ENCODE measurements at places on chromosomes 1 and 21.

DNA sequence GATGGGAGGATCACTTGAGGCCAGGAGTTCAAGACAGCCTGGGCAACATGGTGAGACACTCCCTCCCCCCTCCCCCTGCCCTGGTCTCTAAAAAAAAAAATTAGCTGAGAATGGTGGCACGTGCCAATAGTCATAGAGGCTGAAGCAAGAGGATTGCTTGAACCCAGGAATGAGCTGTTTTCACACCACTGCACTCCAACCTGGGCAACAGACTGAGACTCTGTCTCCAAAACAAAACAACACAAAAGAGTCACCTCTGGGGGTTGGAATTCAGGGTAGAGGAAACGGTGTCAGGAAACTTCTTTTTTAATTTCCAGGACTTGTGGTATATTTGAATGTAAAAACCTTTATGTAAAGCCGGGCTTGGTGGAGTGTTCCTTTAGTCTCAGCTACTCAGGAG, 43.2 kb downstream of the RHOU start:
- no peaks in the 10 kb centered on the region for H3K36me3 ChIP-seq
- H3K27me3 ChIP-seq: peaks cover 8% of the 10 kb centered on the region

- DNase-seq: no peak
- no peaks in the 10 kb centered on the region for H3K4me1 ChIP-seq
- no peaks in the 10 kb centered on the region for H3K27me3 ChIP-seq
- no peaks in the 10 kb centered on the region for H3K36me3 ChIP-seq
These were observed 186.3 kb upstream of the BRINP3 start for GRCh38 chr1:190663962-190664361.

DNA sequence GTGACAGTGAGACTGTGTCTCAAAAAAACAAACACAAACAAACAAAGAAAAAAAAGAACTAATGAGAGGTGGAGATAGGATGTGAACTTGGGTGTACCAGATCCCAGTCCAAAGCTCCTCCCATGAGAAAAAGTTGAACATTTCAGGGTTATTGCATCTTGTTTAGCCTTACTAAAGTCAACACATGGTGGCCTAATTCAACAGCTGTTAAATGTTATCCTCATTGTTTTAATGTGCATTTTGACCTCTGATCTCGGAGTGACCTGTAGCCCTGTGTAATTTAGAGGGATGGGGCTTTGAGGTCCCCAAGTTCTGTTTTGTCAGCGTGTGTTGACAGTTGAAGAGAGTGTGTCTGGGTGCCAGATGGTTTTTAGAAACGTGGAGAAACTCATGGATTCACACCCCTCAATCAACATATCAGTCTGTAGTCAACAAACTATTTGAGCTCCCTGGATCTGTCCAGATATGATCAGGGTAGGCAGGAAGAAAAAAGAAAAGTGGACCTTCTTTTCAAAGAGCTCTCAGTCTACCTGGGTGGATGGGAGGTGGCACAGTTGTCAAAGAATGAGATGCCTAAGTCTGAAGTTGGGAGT, 34.7 kb downstream of the PTPRU start:
- no peak overlapping the region for H3K27ac ChIP-seq
- DNase-seq: no peak
- H3K27me3 ChIP-seq: peaks cover 32% of the 10 kb centered on the region
- no peaks in the 10 kb centered on the region for H3K4me1 ChIP-seq
- no peaks in the 10 kb centered on the region for H3K36me3 ChIP-seq

DNA sequence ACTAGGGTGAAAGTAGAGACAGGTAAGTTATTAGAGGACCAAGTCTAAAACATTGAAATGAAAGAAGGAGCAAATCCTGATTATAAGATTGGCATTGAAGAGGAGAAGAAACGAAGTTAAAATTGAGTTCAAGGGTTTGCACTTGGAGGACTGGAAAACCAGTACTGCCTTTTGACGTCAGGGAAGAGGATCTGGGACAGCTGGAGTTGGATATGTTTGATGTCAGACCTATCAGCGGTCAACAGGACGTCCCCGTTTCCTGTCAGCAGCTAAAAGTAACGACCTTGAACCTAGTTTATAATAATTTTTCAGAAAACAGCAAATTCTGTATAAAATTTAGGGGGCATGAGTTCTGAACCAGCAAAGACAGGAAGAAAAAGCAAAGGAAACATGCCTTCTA, 1.2 kb upstream of the NID1 start:
- peaks cover 52% of the 10 kb centered on the region for H3K27me3 ChIP-seq
- H3K36me3 ChIP-seq: no peaks in the 10 kb centered on the region
- H3K4me3 ChIP-seq: peak overlapping the region; percentile 52
- H3K4me1 ChIP-seq: peaks cover 29% of the 10 kb centered on the region
- no peak overlapping the region for H3K27ac ChIP-seq

DNA sequence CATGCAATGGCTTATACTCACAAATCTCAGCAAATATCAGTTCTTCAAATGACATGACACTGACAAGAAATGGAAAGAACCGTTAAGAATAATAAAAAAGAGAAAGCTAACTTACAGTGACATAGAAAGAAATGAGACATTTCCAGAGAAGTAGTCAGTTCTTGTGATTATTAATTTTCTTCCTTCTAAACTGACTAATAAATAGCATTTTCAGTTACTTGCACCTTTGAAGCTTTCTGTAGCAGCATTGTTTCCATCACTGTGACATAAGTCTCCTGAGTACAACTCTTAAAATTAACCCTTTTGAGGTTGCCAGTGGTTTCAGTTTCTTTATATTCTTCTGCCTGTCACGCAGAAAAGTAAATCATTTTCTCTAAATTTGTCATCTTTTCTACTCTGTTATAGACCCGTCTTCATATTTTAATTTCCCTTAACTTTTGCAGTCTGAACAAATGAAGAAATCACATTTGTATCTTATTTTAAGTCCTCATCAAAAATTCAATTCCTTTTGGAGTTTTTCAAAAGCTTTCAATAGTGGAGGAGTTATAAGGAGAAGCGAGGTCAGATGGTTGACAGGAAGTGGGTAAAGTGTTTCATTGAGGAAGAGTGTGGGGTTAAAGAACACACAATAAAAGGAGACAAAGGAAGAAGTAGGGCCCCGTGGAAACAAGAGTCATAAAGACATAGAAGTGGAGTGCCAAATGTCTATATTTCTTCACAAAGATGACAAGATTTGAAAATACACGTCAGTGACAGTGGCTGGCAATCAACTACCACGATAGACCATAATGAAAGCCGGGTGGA, 57.9 kb upstream of the S1PR1 start:
- H3K27me3 ChIP-seq: no peaks in the 10 kb centered on the region
- H3K27ac ChIP-seq: peak overlapping the region; percentile 98

- no peak for DNase-seq
- H3K27ac ChIP-seq: no peak overlapping the region
- no peak overlapping the region for H3K4me3 ChIP-seq
- H3K27me3 ChIP-seq: peaks cover 24% of the 10 kb centered on the region
- no peaks in the 10 kb centered on the region for H3K4me1 ChIP-seq
These were observed 48.5 kb downstream of the UBE2U start for GRCh38 chr1:64251971-64252370.

GRCh38 chr1:26582053-26582835, 52.7 kb downstream of the RPS6KA1 start:
- no peaks in the 10 kb centered on the region for H3K27me3 ChIP-seq
- peaks cover 62% of the 10 kb centered on the region for H3K4me1 ChIP-seq
- peak overlapping the region; percentile 93 for H3K27ac ChIP-seq
- H3K4me3 ChIP-seq: peak overlapping the region; percentile 49
- H3K36me3 ChIP-seq: peaks cover 22% of the 10 kb centered on the region

DNA sequence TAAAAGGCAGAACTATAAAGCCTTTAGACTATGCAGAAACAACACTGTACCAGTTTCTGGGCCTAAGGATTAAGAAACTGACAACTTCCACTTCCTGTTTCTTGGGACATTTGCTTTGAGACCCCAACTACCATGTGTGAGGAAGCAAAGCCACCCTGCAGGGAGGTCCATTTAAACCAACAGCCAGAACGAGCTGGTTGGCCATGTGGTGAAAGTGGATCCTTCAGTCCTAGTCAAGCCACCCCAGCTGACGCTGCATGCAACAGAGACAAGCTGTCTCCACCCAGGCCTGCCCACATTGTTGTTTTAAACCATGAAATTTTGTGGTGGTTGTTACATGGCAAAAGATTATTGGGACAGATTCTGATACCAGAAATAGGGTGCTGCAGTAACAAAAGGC, 31.8 kb upstream of the SLFNL1 start:
- no peaks in the 10 kb centered on the region for H3K4me1 ChIP-seq
- DNase-seq: no peak
- H3K27ac ChIP-seq: no peak overlapping the region
- H3K27me3 ChIP-seq: no peaks in the 10 kb centered on the region
- no peak overlapping the region for H3K4me3 ChIP-seq
- peaks cover 4% of the 10 kb centered on the region for H3K36me3 ChIP-seq

DNA sequence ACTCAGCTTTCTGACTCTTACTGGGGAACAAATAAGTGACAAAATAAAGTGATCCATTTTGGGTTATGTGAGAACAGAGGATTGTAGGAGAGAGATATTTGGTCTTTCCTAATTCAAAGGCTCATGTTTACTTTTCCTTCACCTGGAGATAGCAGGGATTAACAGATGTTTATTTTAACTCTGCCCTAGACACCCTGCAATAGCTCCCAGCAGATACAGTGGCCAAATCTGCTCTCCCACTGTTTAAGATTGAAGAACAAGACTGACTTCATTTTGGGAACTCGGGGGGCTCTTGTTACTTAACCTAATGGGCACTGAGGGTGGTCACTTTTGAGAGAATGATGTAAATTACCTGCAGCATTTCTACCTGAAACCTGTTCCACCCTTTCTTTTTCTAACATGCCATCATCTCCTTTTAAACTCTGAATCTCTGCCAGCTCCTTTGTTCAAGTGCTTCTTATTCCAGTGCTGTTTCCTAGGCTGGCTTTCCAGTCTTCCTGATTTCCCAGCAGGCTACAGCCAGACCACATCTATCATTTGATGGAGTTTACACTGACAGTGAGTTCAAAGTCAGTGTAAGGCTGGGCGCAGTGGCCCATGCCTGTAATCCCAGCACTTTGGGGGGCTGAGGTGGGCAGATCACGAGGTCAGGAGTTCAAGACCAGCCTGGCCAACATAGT, 90.0 kb downstream of the SELENOF start:
- peaks cover 7% of the 10 kb centered on the region for H3K27me3 ChIP-seq
- no peaks in the 10 kb centered on the region for H3K4me1 ChIP-seq
- H3K4me3 ChIP-seq: no peak overlapping the region
- DNase-seq: no peak
- H3K36me3 ChIP-seq: no peaks in the 10 kb centered on the region

GRCh38 chr1:231020139-231020601, 19.9 kb downstream of the FAM89A start:
- H3K27ac ChIP-seq: no peak overlapping the region
- no peak for DNase-seq
- H3K4me1 ChIP-seq: peaks cover 22% of the 10 kb centered on the region
- no peaks in the 10 kb centered on the region for H3K27me3 ChIP-seq

GRCh38 chr1:77164434-77164944, 54.7 kb downstream of the PIGK start:
- no peak for DNase-seq
- no peak overlapping the region for H3K4me3 ChIP-seq
- H3K27ac ChIP-seq: no peak overlapping the region
- no peaks in the 10 kb centered on the region for H3K27me3 ChIP-seq

GRCh38 chr1:29234471-29234870, 1.9 kb upstream of the PTPRU start:
- H3K4me3 ChIP-seq: no peak overlapping the region
- peaks cover 1% of the 10 kb centered on the region for H3K36me3 ChIP-seq
- peaks cover 34% of the 10 kb centered on the region for H3K4me1 ChIP-seq
- DNase-seq: no peak

- no peaks in the 10 kb centered on the region for H3K27me3 ChIP-seq
- no peak overlapping the region for H3K27ac ChIP-seq
- no peaks in the 10 kb centered on the region for H3K36me3 ChIP-seq
- no peaks in the 10 kb centered on the region for H3K4me1 ChIP-seq
- H3K4me3 ChIP-seq: no peak overlapping the region
These were observed 116.3 kb upstream of the COL6A1 start for GRCh38 chr21:45865106-45865835.

DNA sequence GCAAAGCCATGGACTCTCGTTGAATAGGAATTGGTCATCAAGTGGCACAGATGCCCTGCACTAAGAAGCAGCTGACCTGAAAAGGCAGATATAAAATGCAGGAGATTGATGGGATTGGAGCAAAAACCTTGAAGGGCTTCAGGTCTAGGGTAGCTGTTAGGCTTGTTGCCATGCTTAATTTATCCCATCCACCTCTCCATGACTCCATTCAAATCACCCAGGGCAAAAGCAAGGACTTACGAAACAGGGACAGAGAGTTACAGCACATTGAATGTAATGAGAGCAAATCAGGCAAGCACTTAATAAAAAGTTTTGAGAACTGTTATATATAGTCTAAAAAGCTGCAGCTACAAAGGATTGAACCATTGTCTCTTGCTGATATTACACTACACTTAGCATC, 298.2 kb upstream of the ESRRG start:
- H3K4me1 ChIP-seq: no peaks in the 10 kb centered on the region
- peaks cover 4% of the 10 kb centered on the region for H3K27me3 ChIP-seq
- no peak for DNase-seq
- no peak overlapping the region for H3K27ac ChIP-seq

GRCh38 chr1:202367271-202367670, 18.8 kb downstream of the PPP1R12B start:
- DNase-seq: no peak
- H3K27ac ChIP-seq: no peak overlapping the region
- no peak overlapping the region for H3K4me3 ChIP-seq
- H3K4me1 ChIP-seq: no peaks in the 10 kb centered on the region
- peaks cover 2% of the 10 kb centered on the region for H3K27me3 ChIP-seq

- no peaks in the 10 kb centered on the region for H3K4me1 ChIP-seq
- H3K27me3 ChIP-seq: peaks cover 4% of the 10 kb centered on the region
- no peak overlapping the region for H3K4me3 ChIP-seq
- DNase-seq: no peak
- no peaks in the 10 kb centered on the region for H3K36me3 ChIP-seq
These were observed 27.9 kb downstream of the EPHB2 start for GRCh38 chr1:22738522-22738921.

DNA sequence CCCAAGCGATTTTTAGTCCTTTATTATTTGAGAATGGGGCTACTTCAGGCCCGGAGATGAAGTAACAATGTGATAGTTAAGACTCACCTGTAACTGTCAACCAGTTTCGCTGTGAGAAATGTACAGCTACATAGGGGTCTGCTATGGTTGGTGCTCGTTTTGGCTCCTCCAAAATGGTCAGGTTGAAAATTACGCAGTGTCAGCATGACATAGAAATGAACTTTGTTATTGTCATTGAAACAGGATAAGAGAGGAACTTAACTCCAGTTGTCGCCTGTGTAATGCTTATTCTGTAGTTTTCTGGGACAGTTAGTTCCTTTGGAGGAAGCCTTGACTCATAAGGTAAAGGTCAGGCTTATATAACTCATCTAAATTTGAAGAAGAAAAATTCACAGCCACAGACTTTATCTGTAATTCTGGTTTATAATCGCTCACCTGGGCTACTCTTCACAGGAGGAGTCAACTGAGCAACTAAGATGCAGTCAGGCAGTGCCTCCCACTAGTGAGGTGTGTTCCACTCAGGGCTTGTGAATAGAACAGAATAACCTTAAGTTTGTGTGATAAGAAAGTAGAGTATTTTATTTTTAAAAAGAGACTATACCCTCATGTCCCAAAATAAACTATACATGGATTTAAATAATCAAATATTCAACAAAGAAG, 130.9 kb downstream of the CD247 start:
- no peak overlapping the region for H3K4me3 ChIP-seq
- no peak overlapping the region for H3K27ac ChIP-seq
- peaks cover 17% of the 10 kb centered on the region for H3K36me3 ChIP-seq
- H3K27me3 ChIP-seq: no peaks in the 10 kb centered on the region

Measured in activated T-helper 1 cell treated with anti-CD3 and anti-CD28 coated beads, Interleukin-12 subunit alpha, Interleukin-12 subunit beta, Interleukin-2, Interleukin-4 antibody, amounts not matched to agents 30 ng/mL and 10 ng/mL and 1 ng/mL, durations not matched to agents 14 hours and 24 hours and 36 hours (primary cell).